ENCODE measurements at places on chromosomes 6 and 20. TPM values are rescaled to one million over a fixed set of nuclear protein-coding genes. Genes with fewer than 3 reads are reported as not detected.

C6orf52 gene
- total RNA-seq: not detected

TRPC4AP gene
- total RNA-seq: 20.0 TPM

BPIFB4 gene
- not detected for total RNA-seq

FAM83B gene
- 0.29 TPM for total RNA-seq

NRN1 gene
- 12.4 TPM for total RNA-seq

HEY2 gene
- total RNA-seq: 5.9 TPM

Measured in uterus (tissue), 4 donors.